Stimulated activated CD8-positive, alpha-beta memory T cell treated with anti-CD3 and anti-CD28 coated beads, Interleukin-7, amount 100 ng/mL, for 48 hours (primary cell): ENCODE measurements at places on chromosomes 16 and 17.
A peak's percentile ranks its signal among the peaks of the same experiment; 100 is the strongest.

GRCh38 chr17:81027591-81028505 is 7.1 kb upstream of the BAIAP2 start:
- DNase-seq: no peak

GRCh38 chr16:86604436-86605193 is 26.3 kb downstream of the FOXL1 start:
- DNase-seq: no peak

- no peak for DNase-seq
Measured at GRCh38 chr16:85667841-85668413, 20.8 kb downstream of the GINS2 start.

DNA sequence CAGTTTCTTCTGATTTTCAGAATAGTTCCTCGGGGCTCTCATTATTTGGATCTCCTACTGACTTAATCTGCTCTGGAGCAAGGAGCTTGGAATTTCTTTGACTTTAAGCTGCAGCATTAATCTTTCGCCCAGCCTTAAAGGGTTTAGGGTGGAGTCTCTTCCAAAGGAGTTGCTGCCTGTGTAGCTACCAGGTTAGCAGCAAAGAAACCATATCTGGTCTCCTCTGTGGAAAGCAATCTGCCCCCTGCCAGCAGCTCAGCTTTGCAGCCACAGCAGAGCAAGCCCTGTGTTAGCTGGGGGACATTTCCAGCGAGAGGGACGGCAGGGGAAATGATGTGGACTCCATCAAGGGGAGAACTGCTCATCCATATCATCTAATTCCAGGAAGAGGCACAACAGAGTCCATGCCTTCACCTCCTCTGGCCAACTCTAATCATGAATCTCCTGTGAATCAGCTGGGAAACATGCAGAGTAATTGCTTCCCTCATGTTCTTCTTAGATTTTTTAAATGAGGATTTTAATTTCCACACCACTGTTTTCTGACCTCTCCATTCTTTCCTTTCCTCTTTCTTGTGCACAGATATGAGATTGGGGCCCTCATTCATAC is 827.6 kb upstream of the CA10 start:
- no peak for DNase-seq

DNA sequence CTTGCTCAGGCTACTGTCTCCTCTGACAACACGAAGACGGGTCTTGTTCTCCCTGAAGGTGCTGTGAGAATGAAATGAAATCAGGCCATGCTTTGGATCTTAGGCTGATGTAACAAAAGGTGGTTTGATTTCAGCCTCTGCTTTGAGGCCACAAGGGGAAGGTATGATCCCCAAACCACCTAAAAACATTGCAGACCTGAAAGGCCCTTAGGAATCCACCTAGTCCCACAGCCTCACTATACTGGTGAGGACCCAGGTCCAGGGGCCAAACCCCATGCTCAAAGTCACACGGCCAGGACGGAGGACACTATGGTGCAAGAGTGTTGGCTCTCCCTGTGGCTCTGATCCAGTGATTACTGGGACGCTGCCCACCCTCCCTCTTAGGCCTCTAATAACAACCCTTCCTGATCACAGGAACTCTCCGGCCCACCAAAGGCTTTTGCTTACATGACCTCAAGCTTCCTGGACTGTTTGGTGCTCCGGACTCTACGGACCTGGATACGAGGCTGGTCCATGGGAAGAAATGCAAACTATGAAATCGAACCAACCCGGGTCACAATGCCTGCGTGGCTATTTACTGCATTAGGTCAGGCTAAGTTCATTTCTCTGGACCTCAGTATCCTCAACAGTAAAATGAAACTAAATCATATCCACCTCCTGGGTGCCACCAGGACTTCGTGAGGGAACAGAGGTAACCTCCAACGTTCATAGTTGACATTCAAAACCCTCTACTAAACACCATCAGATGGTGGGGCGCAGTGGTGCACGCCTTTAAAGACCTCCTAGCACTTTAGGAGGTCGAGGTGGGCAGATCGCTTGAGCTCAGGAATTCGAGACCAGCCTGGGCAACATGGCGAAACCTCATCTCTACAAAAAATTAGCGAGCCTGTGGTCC is 1.5 kb downstream of the TRIM25 start:
- DNase-seq: no peak

GRCh38 chr17:69678206-69678605 is 263.7 kb downstream of the MAP2K6 start:
- DNase-seq: no peak

- DNase-seq: no peak
Measured at GRCh38 chr17:33328129-33328528, 35.0 kb upstream of the ASIC2 start.

DNA sequence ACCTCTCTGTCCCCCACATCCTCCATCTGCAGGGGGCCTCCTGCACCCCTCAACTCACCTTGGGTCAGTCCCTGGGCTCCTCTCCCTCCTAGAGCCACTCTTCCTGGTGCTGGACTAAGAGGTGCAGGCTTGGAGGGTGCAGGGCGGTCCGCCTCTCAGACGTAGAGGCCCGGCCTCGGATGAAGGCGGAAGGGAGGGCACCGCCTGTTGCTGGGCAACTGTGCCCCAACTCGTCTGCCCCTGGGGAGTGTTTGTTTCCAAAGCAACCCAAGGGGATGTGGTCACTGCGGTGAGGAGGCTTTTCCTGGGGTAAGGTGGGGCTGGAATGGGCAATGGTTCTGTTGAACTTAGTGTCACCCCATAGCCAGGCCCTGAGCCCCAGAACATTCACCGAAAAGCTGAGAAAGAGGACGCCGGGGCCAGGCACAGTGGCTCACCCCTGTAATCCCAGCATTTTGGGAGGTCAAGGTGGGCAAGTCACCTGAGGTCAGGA is at the start of gene C16orf54:
C16orf54 (minus strand) TSS at position 138 of the 493 bp plus-strand sequence. CDS start 1,039 bp downstream, outside the sequence.
- DNase-seq: peak; percentile 75

DNA sequence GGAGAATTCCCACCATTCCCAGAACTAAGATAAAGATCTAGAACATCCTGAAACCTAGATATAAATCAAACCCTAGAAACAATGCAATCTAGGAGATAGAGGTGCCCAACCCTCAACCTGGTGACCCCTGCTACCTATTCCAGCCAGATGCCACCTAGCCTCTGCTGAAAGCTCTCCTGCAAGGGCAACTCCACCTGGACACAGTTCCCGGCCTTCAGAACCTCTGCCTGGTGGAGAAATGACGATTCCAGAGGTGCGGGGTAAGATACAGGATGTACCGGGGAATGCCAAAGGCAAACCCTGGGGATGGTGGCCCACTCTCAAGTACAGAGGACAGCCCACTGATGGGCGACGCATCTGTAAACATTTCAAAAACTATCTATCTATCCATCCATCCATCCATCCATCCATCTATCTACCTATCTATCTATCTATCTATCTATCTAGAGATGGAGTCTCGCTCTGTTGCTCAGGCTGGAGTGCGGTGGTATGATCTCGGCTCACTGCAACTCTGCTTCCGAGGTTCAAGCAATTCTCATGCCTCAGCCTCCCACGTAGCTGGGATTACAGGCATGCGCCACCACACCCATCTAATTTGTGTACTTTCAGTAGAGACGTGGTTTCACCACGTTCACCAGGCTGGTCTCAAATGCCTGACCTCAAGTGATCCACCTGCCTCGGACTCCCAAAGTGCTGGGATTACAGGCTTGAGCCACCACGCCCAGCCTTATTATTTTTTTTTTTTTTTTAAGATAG is 19.0 kb downstream of the MEAK7 start:
- DNase-seq: no peak

DNA sequence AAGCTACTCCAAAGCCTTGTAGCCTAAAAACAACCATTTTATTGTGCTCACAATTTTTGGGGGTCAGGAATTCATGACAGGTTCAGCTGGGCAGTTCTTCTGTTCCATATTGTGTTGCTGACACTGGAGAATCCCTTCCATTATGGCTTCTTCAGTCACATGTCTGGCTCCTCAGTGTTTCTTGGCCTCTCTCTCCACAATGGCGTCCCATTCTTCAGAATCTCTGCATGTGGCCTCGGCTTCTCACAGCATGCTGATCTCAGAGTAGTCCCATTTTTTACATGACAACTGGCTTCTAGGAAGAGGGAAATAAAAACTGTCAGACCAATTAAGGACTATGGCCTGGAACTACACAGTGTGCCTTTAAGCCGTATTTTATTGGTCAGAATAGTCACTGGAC is 49.7 kb downstream of the NF1 start:
- DNase-seq: no peak

DNA sequence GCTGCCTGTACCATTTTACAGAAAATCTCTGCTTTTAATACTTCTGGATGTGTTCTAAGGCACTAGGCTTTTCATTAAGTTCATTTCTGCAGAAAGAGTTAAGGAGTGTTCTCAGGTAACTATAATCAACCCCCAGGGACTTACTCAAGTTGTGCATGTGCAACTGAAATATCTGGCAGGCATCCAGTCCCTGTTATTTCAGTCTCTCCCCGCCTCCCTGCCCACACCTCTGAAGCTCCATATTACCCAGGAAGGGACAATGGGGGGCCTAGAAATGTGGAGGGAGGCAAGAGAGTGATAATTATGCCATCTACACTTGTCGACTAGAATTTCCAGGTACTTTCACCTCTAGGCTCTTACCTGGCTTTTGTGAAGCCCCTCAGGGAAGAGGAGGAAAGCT is 432.2 kb downstream of the MAF start:
- no peak for DNase-seq

GRCh38 chr17:50210240-50211225 is 9.1 kb upstream of the COL1A1 start:
- no peak for DNase-seq

DNA sequence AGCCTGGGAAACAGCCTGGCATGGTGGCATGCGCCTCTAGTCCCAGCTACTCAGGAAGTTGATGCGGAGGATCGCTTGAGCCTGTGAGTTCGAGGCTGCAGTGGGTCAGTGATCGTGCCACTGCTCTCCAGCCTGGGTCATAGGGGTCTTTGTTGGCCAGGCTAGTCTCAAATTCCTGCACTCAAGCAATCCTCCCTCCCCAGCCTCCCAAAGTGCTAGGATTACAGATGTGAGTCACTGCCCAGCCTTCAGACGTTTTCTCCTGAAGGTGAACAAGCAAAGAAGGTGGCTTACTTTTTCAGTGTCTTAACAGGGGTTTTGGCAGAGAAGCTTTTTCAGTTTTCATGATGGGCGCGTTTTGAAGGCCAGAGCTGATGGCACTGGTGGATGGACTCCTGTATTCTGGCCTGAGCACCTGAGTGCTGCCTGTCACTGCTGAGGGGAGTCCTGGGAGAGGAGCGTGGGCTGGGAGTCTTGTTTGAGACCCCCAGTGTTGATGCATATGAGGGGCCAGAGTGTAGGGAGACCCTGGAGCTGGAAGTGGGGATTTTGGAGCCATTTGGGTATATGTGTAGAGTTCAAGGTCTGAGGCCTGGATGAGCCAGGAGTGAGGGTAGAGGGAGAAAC is 41.4 kb downstream of the FOXK2 start:
- no peak for DNase-seq
